ENCODE measurements at places on chromosomes 16 and 17. TPM values are rescaled to one million over a fixed set of nuclear protein-coding genes. Genes with fewer than 3 reads are reported as not detected.

- no peak for DNase-seq
These were observed 35.6 kb downstream of the NLRC3 start for GRCh38 chr16:3541527-3542155.

DNA sequence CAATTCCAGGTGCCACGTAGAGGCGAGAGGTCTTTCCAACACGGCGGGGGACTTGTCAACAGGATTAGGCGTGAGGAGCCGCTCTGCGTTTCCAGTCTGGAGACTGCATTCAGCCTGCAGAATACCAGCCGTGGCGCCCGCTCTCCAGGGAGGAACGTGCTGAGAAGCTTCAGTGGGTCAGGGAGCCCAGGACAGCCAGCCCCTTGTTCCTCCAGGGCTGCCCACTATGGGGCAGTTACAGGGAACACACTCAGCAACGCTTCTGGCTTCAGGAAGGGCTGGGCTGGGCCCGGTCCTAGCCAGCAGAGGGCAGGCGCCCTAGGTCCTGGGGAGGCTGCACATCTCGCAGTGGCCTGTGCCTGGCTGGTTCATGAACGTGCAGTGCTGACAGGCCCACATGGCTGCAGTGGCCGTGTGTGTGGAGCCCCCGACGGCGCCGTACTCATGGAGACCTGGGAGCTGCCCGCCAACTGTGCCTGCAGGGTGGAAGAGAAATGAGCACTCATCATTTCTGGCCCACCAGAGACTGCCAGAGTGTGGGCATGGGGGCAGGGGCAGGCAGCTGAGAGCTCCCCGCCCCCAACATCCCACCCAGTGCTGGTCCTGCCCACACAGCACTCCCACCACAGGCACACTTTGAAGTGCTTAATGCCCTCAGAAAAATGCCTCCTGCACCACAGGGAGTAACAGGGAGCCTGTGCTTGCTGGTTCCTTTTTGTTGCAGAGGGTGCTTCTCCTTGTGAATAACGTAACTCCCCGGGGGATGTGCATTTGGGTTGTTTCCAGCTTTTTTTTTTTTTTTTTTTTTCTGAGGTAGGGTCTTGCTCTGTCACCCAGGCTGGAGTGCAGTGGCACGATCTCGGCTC, 7.0 kb upstream of the FAAP100 start:
- no peak for DNase-seq

DNA sequence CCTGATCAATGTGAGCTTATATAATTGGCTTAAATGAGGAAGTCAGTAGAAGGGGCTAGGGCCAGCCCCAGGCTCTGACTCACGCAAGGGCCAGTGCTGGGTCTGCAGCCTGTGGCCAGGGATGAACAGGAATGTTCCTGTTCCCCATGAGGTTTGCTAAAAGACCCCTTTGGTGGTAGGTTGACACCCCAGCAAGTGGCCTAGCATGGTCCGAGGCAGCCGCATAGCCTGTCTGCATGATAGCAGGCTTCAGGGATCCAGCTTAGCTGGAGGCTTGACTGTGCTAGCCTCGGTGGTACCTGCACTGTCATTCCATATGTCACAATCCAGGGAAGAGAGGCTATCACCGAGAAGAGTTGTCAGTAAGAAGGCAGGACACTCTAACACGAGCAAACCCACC, 23.5 kb downstream of the TRIM25 start:
- DNase-seq: no peak

GRCh38 chr16:2090481-2090776, 42.6 kb downstream of the TSC2 start:
- no peak for DNase-seq

DNA sequence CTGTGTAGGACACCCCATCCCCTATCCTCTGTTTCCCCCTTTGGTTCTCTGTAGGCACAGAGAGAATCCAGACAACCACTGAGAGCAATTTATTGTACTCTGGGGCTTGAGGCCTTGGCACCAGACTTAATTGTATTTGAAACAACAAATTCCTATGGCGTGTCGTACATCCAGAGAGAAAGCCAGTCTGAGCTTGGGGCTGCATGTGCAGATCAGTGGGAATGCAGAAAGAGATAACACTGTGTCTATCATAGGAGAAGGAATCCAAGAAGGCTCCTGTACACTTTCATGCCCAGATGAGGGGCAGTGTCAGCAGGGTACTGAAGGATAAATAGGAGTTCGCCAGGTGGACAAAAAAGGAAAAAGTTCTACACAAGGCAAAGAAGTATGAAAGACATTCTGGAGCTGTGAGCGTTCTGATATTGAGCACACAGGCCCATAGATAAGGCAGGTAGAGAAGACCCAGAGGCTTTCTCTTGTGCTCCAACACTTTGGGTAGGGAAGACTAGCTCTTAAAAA, 22.0 kb upstream of the IL4R start:
- DNase-seq: no peak

- DNase-seq: peak; percentile 45
These were observed 5.2 kb upstream of the CDH8 start for GRCh38 chr16:62041401-62041800.

DNA sequence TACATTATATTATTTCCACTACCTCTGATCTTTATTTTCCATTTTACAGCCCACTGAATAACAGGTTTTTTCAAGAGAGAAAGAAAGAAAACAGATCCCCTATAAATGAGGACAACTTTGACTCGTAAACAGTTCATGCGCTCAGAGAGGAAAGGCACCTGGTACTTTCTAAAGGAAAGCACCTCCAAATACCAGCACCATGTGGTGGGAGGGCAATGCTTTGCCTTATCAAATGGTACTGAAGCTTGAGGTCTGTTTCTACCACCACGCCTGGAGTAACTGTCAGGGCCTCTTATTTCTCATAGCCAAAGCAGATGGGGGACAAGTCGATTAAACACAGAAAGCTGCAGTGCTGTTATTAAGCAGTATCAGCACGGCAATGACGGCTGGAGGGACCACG, 510.3 kb upstream of the ZFHX3 start:
- DNase-seq: no peak

GRCh38 chr17:32558997-32559650, 72.3 kb downstream of the CDK5R1 start:
- no peak for DNase-seq

DNA sequence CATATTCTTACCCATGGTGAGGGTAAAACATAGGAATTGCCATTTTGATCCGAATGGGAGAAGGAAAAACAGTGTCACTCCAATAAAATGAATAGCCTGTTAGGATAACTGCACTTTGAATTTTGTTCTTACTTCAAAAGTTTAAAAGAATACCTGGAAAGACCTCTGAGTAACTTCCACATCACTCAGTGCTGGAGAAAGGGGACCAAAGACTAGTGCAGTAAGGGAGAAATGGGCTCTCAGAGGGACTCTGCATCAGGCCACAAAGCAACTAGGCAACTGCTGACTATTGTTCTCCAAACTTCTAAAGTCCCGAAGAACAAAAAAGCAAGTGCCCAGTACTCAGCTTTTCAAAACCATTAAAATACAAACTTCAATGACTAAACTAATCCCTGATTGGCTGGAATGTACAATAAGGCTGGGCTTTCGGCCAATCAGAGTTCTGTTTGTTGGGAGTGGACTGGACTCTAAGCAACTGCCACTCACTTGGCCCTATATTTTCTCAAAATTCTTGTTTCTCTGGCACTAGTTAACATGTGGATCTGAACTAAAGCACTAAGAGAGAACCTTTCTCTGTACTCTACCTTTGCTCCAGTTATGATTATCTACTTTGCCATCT, 6.2 kb downstream of the DNAJC7 start:
- peak; percentile 33 for DNase-seq

GRCh38 chr17:28665994-28666393, 4.0 kb downstream of the SUPT6H start:
- no peak for DNase-seq

- DNase-seq: no peak
These were observed 137.7 kb upstream of the CDH5 start for GRCh38 chr16:66228792-66229191.

DNA sequence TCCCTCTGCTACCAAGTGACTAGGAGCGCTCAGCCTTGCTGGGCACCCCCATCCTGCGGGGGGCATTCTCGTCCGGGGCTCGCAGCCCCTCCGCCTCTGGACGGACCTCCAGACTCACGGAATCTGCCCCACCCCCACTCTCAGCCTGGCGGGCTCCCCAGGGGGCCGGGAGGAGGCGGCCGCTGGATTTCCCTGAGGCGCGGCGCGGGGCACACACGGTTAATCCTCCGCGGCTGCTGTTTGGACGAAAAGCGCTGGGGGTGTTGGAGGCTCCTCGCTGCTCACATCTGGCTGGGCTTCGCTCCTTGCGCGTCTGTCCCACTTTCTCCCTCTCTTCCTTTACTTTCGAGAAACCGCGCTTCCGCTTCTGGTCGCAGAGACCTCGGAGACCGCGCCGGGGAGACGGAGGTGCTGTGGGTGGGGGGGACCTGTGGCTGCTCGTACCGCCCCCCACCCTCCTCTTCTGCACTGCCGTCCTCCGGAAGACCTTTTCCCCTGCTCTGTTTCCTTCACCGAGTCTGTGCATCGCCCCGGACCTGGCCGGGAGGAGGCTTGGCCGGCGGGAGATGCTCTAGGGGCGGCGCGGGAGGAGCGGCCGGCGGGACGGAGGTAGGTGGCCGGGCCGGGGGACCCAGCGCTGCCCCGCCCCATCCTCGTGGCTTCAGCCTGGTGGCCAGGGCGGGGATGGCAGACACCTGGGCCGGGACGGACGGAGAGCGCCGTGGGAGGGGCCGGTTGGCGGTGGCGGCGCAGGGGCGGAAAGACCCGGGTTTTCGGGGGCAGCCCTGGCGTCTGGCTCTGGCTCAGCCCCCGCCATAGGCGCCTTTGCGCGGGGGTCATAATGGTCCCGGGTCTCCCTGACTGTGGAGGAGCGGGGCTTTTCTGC, at the start of gene C1QTNF1:
Gene C1QTNF1, plus strand, starts transcription at position 284 of the 886 bp plus-strand sequence. CDS start 19,800 bp downstream, outside the sequence.
- DNase-seq: peak; percentile 59

GRCh38 chr17:33688771-33689170, 395.7 kb upstream of the ASIC2 start:
- no peak for DNase-seq

DNA sequence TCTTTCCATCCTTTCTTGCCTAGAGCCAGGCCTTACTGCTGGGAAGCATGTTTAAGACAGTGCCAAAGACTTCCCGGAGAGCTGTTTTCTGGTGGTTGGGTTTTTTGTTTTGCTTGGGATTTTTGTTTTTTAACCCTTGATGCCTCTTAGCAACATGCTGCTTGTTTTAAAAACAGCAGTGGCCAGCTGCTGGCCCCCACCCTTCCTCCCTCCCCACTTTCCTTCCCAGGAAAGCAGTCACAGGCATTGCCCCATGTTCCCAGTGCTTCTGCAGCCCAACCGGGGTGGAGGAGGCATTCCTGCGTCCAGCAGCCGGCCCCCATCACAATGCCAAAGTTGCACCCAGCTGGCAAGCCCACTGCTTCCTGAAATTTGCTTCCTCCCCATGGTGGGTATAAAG, 12.6 kb downstream of the TMEM132E start:
- DNase-seq: no peak

DNA sequence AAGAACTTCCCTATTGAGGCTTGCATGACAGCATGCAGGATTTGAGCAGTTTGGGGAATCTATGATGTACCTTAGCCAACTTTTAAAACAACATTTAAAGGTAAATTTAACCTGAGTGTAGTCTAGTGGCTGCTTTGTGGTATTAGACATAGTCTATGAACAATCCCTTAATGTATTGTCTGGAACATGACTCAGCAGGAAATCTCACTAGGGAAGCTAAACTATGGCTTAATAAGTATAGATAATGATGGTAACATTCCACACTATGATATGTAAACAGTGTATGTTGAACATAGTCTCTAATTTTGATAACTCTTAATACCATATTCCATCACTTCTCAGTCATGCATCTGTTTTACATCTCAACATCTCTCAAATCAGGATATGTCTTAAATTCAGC, 52.1 kb upstream of the SLC12A3 start:
- no peak for DNase-seq

DNA sequence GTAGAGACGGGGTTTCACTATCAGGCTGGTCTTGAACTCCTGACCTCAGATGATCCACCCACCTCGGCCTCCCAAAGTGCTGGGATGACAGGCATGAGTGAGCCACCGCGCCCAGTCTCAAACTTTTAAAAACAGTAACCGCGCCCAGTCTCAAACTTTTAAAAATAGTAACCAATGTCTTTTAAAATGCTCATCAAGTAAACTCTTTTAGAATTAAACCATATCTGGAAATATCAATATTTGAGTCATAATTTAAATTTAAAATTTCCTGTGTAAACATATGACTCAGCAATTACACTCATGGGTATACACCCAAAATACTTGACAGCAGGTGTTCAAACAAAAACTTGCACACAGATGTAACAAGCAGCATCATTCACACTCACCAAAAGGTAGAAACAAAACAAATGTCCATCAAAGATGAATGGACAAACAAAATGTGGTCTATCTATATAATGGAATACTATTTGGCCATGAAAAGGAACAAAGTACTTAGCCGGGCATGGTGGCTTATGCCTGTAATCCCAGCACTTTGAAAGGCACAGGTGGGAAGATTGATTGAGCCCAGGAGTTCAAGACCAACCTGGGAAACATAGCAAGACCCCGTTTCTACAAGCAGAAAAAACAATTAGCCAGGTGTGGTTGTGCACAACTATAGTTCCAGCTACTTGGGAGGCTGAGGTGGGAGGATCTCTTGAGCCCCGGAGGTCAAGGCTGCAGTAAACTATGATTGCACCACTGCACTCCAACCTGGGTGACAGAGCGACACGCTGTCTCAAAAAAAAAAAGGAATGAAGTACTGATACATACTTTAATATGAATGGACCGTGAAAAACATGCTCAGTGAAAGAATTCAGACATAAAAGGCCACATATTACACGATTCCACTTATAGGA, 20.2 kb downstream of the ENPP7 start:
- DNase-seq: no peak

GRCh38 chr17:48816774-48817590, at the start of gene TTLL6:
Gene TTLL6, minus strand, starts transcription at chr17:48817229. Its CDS starts 157 bp downstream, at chr17:48817072.
- peak; percentile 73 for DNase-seq

- DNase-seq: no peak
These were observed 473.9 kb downstream of the XYLT1 start for GRCh38 chr16:16996827-16997226.

DNA sequence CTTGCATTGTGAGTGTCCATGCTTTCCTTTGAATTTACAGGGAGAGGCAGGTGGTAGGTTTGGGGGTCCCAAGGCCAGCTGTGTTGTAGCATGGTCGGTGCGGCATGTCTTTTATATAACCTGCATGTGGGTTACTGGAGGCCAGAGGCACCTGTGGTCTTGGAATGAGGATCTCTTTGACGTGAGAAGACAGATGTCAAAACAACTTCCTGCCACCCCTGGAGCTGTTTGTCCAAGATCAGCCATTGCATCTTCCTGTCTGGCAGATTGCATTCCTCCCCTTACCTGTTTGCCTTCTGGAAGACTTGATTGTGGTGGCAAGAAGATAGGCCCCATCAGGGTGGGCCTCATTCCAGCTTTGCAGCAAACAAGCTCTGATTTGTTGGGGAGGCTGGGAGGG, 175.1 kb downstream of the MSI2 start:
- DNase-seq: no peak

- peak; percentile 86 for DNase-seq
These were observed 1.5 kb downstream of the TMEM102 start for GRCh38 chr17:7436556-7437368.

GRCh38 chr17:40960144-40960543, 6.6 kb downstream of the KRT39 start:
- no peak for DNase-seq

- DNase-seq: no peak
These were observed 11.1 kb upstream of the WFDC1 start for GRCh38 chr16:84283314-84284153.

The TMEM92 gene
- total RNA-seq: 17.8 TPM

The CD300E gene
- total RNA-seq: not detected

The CES5A gene
- total RNA-seq: not detected

The EIF3CL gene
- total RNA-seq: 110 TPM

The ABI3 gene
- total RNA-seq: not detected

The CASKIN2 gene
- 12.3 TPM for total RNA-seq

The LAT gene
- 22.7 TPM for total RNA-seq

The CRHR1 gene
- total RNA-seq: not detected

The CBX8 gene
- total RNA-seq: 14.4 TPM

The TBC1D3H gene
- total RNA-seq: not detected

Data from HT-29 (cell line).